T-helper 1 cell (primary cell): ENCODE measurements at places on chromosomes 2 and 18.

- no peak for DNase-seq
Observed at GRCh38 chr2:127392133-127392827, 4.5 kb upstream of the MAP3K2 start.

DNA sequence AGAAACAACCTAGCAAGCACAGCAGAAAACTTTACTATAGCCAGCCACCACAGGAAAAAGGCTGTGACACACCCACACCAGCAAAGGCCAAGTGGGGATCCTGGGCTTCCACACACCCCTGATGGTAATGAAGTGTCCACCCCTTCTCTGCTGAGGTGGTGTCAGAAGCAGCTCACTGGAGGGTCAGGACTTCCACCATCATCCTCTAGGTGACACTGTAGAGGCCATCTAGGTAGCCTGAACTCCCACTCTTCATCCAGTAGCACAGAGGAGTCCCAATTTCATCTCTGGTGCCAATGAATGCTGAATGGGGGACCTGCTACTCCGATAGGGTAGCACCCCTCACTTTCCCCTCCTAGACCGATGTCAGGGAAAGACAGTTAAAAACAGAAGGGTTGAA, 1544.4 kb downstream of the LRP1B start:
- no peak for DNase-seq

DNA sequence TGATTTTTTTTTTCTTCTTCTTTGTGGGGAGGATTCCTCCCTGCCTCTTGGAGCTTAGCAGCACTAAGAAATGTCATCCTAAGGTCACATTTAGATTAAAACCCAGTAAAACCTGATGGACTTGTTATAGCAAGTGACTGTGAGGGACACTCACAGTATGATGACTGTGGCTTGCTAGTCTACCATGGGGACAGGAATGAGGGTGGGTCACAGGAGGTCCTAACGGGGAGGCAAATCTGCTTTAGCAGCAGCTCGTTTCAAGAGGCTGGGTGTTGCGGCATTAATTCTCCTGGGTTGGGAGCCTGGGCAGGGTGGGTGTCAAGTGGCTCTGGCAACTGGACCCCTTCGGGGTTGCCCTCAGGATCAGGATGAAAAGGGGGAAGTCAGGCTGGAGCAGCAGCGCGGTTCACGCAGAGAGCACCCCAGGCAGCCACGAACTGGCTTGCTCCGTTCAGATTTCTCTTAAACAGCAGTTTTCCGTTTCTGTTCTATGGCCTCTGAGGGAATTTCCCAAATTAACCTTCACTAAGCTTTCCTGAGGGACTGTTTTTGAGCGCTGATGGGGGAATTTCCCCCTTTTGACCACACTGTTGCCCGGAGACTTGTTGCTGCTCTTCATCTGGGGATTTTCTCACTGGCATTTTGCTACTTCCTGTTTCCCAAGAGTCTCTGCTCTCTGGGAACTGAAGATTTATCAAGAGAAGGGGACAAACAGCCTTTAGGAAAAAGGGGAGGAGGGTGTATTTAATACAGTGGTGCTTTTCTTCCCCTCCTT, 59.8 kb upstream of the PELI1 start:
- DNase-seq, result peak; percentile 35

- no peak for DNase-seq
Observed at GRCh38 chr2:38013158-38013752, 62.7 kb downstream of the CYP1B1 start.

- no peak for DNase-seq
Observed at GRCh38 chr2:161414042-161415033, 1.8 kb upstream of the TBR1 start.

- no peak for DNase-seq
Observed at GRCh38 chr18:8800876-8801262, 95.5 kb downstream of the MTCL1 start.

DNA sequence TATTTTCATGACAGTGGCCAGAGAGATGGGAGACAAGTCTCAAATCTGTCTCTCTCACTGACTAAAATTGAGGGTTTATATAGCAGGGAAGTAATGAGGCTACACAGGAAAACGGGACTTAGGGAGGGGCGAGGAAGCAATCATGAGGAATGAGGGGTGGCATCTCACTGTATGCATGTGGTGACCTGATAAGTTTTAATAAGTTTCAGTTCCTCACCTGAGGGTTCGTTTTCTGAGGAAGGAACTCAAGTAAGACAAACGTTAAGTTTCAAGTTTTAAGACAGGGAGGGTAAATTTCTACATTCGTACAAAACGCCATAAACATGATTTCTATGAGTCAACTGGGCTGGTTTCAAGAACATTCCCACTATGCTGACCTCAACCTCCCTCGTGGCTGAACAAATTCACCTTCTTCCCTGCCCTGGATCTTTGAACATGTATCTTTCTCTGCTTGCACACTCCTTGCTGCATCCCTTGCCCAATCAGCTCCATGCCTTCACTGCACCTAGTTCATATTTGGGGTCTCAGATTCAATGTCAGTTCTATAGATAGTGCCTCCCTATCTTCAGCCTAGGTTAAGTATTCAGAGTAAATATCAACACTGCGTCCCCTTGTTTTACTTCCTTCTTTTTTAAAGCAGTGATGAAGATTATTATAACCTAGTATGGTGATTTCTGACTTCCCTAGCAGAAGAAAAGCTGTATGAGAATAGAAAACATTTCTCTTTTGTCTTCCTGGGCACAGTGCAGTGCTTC, 53.3 kb upstream of the CNTNAP5 start:
- no peak for DNase-seq

DNA sequence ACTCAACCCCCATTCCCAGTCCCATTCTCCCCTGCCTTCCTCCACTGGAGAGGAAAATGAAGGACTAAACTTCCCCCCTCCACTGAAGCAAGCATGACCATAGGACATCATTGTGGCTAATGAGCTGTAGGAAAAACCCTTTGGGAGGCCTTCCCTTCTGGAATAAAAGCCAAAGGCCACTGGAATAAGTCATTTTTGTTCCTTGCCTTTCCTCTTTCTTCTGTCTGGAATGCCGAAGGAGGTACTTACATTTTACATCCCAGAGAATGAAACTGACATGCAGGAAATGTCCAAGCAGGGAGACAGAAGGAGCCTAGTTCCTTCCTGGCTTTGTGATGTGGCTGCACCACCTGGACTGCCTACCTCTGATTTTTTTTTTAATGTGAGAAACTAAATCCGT, 9.1 kb upstream of the PTPRM start:
- DNase-seq, result no peak
